Ovary (tissue), 10 donors: ENCODE measurements at places on chromosomes 12 and 14. TPM values are rescaled to one million over a fixed set of nuclear protein-coding genes. Genes with fewer than 3 reads are reported as not detected.

DNA sequence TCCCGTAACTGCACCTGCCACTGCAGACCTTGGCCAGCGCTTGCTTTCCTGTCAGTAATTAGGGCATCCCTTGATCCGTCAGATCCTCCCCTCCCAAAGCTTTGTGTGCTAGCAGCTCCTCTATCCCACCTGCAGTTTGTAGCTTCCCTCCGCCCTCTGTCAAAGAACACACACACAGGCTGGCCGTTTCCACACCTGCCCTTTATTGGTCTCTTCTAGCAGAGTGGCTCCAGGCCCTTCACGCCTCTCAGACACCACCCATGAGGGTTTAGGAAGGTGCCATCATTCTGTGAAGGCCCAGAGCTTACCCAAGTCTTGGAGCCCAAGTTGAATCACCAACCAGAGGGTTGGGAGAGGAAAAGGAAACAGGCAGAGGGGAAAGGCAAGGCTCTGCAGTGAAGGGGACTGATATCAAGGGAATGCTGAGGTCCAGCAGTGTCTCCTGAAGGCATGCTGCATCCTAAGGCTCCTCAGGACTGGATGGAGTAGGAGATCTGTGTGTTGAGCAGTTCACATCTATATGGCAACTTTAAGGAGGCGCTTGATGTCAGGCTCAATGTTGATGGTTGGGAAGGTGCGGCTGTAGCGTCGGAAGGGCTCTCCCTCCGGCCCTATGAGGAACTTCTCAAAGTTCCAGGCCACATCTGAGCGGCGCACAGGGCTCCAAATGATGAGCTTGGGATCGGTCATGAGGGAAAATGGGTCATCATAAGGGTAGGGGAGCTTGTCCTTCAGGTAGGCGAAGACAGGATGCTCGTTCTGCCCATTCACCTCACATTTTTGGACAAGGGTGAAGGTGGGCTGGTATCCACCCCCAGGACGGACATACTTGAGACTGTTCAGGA is 3.4 kb downstream of the GPX2 start:
- DNase-seq, result no peak

GRCh38 chr14:104724981-104725771 is 1.1 kb downstream of the ADSS1 start:
- no peak for DNase-seq

DNA sequence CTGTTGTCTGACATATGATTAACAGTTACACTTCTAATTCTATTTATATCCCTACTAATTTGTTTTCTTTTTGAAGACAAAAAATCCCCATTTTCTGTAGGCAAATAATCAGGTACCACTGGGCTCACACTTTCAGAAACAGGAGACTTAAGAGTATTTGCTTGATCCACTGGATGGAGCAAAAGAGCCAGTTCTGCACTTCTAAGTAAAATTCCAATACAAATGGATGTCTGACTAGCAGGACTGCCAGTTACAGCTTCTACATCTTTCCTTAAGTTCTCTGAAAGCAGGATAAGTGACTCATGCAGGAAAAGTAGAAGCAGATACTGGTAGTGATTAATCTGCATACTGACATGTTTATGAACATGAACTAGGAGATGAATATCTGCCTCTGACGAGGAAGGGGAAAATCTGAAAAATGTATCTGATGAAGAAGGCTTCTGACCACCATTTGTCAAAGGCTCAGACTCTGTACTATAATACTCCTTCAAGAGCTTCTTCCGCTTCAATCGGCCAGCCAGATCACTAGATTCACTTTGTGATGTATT is 73.8 kb upstream of the ANKS1B start:
- no peak for DNase-seq

DNA sequence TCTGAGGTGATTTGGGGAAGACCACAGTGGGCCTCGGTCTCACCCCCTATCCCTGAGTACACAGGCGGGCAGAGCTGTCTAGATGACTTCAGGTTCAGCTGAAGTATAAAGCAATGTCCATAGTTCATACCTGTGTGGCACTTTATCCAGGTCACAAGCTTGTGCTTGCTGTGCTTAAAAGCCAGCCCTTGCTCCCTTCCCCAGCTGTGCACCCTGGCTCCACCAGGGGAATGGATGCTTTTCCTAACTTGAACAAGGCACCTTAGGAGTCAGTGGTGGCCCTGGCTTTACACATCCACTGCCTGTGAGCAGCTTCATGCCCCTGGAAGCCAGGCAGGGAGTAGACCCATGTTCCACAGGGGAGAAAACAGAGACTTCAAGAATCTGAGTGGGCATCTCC is 5.5 kb downstream of the CARMIL3 start:
- DNase-seq, result no peak

DNA sequence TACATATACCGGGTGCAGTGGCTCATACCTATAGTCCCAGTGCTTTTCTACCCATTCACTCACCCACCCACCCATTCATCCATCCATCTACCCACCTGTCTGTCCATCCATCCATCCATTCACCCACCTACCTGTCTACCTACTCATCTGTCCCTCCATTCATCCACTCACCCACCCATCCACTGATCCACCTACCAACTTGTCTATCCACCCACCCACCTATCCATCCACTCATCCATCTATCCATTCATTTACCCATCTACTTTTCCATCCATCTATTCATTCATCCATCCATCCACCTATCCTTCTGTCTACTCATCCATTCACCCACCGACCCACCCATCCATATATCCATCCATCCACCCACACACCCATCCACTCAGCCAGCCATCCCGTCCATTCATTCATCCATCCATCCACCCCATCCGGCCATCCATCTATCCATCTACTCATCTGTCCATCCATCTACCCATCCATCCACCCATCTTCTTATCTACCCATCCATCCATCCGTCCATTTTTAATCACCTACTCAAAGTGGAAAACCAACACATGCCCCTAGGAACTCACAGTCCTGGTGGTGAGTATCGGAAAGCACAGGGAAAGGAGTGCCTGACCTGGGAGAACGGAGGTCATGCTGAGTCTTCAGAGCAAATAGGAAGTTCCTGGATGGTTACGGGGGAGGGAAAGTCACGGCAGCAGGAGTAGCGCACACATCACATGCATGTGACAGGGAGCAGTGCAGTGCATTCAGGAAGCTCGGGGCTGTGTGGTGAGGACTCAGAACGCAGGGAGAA is 20.0 kb downstream of the DDX51 start:
- no peak for DNase-seq

DNA sequence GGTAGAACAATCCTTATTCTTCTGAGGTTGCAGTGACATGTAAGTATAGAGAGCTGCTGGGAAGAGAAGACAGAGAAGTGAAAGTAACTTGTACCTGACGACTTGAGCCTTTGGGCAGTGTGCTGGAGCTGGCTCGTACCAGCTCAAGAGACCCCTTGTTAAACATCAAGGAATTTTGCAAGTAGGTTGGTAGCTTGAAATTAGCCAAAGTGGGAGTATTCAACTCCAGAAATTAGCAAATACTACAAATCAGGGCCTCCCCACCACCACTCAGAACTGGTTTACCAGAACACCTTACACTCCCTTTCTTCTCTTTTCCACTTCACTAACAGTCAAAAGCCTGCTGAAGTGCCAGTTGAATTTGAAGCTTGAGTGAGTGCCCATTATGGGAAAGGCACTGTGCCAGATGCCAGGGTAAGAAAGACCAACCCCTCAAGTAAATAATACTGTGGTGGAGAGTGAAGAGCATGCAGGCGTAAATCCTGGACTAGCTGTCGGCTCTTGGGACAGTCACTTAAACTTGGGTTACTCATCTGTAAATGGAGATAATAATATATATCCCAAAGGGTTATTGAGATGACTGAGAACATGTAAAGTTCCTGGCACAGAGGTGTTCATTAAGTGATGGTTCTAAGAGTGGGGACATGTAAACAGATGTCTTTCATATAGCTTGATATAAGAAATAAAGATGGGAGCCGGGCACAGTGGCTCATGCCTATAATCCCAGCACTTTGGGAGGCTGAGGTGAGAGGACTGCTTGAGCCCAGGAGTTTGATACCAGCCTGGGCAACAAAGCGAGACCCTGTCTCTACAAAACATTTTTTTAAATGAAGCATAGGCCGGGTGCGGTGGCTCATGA is 27.0 kb upstream of the EID3 start:
- no peak for DNase-seq

GRCh38 chr14:103016071-103016470 is 41.3 kb downstream of the CDC42BPB start:
- no peak for DNase-seq

- no peak for DNase-seq
Measured at GRCh38 chr12:32134101-32134888, 27.6 kb downstream of the BICD1 start.

DNA sequence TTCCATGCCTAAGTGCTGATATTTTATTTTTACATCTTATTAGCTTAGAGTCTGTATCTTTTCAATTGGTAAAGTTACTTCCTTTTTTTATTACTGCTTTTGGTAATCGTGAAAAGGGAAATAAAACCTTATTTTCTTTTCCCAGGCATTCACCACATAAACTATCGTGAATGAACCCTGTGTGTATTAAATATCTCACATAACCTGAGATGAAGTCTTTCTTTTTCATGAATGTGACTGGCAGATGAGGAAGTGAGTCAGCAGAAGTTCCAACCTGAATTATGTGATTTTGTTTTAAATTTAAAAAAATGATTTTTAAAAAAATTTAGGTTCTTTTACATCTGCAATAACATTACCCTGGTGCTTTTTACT is 26.0 kb downstream of the MYBPC1 start:
- DNase-seq, result no peak

- DNase-seq, result no peak
Measured at GRCh38 chr12:100733817-100734593, 60.6 kb upstream of the ANO4 start.

DNA sequence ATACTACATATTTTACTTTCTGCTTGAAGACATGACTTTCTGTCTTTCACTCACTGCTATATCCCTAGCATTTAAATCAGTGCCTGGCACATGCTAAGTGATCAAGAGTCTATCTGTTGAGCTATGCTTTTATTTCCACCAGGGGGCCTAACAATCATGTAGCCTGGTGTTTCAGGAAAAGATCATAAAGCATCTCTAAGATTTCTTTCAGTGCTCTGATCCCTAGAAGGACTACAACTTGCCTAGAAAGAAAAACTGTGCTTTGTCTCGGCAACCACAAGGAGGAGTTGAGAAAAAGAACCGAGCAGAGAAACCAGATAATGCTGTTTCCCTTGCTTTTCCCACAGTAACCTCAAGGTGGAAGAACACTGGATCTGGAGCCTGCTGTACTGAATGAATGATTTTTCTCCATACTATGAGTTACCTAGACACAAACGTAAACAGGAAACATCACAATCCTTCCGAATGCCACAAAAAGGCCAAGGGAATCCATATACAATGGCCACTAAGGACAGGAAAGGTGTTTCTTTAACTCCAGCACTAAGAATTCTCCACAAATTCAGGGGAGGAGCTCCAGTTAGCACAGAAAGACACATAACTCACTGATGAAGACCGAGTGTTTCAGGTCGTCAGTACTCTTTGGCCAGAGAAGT is 1.2 kb downstream of the CRY1 start:
- DNase-seq, result no peak

DNA sequence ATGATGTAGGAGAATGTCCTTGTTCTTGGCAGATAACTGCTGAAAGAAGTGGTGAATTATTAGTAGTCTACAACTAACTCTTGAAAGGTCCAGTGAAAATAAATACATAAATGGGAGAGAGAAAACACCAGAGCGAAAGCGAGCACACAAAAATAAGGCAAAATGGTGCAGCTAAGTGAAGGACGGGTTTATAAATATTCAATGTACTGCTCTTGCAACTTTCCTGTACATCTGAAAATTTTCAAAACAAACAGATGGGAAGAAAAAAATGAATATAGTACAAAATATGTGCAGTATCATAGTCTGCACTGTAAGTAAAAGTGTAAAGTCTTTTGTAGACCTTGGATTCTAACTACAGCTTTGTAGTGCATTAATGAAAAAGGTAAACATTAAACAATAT is 1.3 kb downstream of the MOK start:
- no peak for DNase-seq

GRCh38 chr14:46300765-46301164 is 350.8 kb downstream of the RPL10L start:
- no peak for DNase-seq

- no peak for DNase-seq
Measured at GRCh38 chr14:88868558-88869159, 44.2 kb downstream of the TTC8 start.

DNA sequence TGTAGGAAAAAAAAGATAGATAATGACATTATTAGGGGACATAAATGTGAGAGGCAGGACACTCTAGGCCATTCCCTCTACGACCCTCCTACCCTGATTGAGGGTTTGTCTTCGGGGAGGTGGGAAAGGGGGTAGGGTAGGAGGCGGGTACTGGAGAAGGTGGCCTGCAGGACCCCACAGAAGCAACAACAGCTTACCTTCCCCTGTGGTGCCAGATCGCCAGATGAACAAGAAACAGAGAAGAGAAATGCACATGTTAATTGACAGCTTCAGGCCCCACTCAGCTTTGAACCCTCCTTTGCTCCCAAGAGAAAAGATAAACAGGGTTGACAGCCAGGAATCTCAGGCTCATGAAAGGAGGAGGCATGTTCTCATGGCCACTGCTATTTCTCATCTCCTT is 4.8 kb downstream of the PHB2 start:
- no peak for DNase-seq

DNA sequence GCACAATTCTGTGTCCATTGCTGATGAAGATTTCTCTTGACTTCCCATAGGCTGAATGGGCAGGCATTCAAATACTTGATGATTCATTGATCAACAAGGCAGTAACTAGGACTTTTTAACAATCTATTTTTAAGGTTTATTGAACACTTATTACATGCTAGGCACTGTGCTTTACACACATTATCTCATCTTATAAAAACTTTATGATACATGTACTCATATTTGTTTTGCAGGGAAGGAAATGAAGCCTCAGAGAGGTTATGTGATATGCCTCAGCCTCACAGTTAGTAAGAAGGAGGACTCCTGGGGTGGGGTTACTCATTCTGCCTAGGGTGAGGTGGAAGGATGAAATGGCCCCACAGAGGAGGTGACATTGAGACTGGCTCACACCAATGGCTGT is 12.9 kb upstream of the EMP1 start:
- DNase-seq, result no peak

GRCh38 chr12:32002848-32003493 is 43.8 kb downstream of the RESF1 start:
- DNase-seq, result no peak

GRCh38 chr14:36655963-36656686 is 5.5 kb upstream of the PAX9 start:
- DNase-seq, result no peak

DNA sequence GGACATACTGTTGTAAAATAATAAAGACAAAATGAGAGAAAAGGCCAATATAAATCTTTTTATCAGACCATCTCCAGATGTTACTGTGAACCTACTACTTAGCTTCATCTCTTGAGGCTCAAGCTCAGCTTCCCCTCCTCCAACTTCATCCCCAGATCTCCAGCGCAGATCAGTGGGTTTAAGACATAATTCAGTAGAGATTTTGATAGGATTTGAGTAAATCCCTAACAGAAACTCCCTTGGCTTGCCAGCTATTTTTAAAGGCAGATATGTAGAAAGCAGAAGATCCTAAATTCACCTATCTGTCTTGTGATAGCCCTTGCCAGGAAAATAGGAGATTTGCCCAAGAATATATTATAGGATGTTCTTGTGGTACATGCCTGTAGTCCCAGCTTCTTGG is 236.7 kb downstream of the FBXL14 start:
- no peak for DNase-seq

The DPY19L2 gene
- total RNA-seq, result 31.2 TPM

The GLS2 gene
- 2.6 TPM for total RNA-seq

The NRXN3 gene
- total RNA-seq, result 3.6 TPM

The RGS6 gene
- total RNA-seq, result 6.9 TPM

The PYGL gene
- total RNA-seq, result 26.1 TPM

The SERPINA12 gene
- not detected for total RNA-seq

The C14orf132 gene
- total RNA-seq, result 17.5 TPM

The LALBA gene
- total RNA-seq, result not detected
